ENCODE measurements at places on chromosomes 6 and 20.

DNA sequence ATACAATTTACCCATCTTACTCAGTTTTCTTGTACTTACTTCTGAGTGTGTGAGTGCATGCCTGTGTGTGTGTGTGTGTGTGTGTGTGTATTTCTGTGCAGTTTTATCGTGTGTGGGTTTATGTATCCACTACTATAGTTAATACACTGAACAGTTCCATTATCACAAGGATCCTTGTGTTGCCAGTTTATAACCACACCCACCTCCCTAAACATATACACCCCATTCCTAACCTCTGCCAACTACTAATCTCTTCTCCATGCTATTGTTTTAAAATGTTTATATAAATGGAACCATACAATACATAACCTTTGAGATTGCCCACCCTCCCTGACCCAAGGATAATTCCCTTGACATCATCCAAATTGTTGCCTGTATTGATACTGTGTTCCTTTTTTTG is 18.7 kb downstream of the POFUT1 start:
- no peak for DNase-seq

DNA sequence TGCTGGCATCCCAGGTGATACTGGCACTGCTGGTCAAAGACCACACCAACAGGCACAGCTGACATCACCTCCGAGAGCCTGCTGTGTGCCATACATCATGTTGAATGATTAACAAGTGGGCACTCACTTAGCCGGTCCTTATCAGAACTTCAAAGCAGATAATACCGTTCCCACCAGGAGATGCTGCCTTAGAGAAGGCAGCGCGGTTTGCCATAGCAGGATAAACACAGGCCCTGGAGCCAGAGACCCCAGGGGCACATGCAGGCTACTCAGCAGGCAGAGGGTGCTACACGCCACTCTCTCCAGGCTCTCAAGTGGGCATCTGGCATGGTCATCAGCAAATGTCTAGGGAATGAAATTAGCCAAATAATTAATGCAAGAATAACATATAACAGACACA is 86.5 kb upstream of the CST7 start:
- DNase-seq: no peak

DNA sequence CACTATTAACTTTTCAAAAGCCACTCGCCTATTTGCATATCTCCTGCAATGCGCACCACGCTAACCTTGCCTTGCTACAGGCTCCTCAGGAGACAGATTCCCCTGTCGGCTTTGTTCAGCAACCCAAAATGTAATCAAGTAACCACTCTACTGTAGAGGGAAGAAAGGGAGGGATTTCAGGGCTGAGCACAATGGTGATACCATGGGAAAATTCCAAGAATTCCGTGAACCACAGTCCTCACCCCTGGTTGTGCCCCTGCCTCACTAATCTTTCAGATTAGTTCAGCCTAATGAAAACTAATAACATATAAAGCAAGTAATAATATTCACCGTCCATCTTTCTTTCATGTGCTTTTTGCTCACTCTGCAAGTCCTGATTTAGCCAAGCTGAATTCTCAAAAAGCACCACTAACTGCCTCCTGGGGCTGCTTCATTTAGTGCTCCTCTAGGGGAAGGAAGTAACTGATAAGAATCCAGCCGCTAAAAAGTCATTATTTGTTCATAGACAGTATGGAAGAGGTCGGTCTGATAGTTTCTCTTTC is 6.6 kb downstream of the CITED2 start:
- no peak for DNase-seq

GRCh38 chr6:117188627-117189201 is 76.6 kb upstream of the VGLL2 start:
- DNase-seq: no peak

DNA sequence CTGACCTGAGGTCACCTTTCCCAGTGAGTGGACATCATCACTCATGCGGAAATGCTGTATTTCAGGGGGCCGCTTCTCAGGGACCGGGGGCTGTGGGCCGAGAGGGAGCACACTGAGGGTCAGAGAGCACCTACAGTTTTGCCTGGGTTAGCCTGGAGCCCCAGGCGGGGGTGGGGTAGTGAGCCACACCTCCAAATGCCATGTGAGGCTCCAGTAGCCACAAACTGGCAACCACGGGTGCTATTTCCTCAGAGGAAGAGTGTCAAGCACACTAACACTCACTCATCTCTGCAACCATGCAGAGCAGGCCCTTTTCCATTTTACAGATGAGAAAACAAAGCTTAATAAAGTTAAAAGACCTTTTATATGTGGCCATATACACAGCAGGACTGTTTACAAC is 4.7 kb downstream of the EHMT2 start:
- no peak for DNase-seq

DNA sequence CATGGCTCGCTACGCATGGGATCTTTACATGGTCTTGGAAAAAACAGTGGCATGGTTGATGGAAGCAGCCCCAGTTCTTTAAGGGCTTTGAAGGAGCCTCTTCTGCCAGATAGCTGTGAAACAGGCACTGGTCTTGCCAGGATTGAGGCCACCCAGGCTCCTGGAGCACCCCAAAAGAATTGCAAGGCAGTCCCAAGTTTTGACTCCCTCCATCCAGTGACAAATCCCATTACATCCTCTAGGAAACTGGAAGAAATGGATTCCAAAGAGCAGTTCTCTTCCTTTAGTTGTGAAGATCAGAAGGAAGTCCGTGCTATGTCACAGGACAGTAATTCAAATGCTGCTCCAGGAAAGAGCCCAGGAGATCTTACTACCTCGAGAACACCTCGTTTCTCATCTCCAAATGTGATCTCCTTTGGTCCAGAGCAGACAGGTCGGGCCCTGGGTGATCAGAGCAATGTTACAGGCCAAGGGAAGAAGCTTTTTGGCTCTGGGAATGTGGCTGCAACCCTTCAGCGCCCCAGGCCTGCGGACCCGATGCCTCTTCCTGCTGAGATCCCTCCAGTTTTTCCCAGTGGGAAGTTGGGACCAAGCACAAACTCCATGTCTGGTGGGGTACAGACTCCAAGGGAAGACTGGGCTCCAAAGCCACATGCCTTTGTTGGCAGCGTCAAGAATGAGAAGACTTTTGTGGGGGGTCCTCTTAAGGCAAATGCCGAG is 78.2 kb downstream of the ASXL1 start:
- DNase-seq: no peak

GRCh38 chr6:136304410-136304809 is 14.8 kb upstream of the BCLAF1 start:
- DNase-seq: no peak

GRCh38 chr20:44030394-44030793 is 115.7 kb downstream of the TOX2 start:
- no peak for DNase-seq

- no peak for DNase-seq
Observed at GRCh38 chr6:36851626-36852025, 12.4 kb upstream of the CPNE5 start.

DNA sequence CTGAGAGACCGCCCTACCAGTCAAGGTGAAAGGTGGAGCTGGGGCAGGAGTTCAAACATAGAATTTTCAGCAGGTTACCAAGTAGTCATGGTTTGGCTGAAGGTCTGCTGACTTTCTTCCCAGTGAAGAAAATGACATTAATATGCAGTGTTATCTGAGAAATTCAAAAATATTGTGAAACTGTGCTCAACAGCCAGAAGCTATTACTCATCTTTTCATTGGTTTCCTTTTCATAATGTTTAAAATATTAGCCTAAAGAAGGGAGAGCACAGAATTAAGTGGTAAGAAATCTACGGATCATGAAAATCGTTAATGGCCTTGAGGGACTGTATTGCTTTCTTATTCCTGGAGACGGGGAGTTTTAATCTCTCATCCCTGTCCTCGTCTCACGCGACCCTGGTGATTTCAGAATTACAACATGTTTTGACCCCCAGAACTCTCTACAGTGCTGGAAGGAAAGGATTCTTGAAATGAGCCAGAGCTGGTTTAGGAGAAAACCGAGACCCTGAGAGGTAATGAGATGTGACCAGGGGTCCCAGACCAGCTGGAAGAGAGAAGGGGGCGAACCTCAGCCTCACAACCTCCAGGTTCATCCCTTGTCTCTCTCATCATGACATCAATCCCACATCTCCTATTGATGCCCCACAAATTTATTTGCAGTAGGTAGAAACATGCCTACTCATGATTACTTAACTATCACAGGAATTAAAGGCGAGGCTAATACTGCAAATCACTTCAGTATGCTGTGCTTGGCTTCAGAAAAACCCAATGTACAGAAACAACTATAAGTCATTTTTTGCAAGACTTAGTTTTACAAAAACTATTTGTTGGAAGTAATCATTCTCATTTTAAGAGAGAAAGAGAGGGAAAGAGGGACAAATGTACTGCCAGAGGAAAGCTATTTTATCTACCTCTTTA is 209.5 kb downstream of the FNDC1 start:
- DNase-seq: no peak

DNA sequence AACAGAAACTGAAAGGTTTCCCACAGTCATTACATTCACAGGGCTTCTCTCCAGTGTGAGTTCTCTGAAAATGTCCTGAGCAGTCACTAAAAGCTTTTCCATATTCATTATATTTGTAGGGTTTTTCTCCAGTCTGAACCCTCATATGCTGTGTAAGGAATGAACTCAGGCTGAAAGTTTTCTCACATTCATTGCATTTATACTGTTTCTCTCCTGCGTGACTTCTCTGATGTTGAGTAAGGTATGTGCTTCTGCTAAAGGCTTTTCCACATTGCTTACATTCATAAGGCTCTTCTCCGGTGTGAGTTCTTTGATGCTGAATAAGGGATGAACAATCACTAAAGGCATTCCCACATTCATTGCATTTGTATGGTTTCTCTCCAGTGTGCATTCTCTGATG is 29.8 kb upstream of the ZNF391 start:
- no peak for DNase-seq

DNA sequence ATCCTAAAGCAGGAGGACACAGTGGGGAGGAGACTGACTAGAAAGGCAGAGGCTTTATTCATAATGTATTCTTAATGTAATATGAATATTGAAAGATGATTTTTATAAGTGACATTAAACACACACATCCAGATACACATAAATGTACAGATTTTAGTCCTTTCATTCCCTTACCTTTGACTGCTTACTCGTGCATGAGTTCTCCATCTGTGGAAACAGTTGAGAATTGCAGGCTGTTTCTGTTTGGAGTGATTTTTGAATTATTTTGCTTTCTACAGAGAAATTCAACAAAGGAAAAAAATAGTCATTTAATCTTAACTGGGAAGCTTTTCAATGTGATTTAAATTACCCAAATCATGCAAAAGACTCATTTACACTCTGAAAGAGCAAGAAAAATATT is 136.5 kb downstream of the RIMS1 start:
- no peak for DNase-seq

DNA sequence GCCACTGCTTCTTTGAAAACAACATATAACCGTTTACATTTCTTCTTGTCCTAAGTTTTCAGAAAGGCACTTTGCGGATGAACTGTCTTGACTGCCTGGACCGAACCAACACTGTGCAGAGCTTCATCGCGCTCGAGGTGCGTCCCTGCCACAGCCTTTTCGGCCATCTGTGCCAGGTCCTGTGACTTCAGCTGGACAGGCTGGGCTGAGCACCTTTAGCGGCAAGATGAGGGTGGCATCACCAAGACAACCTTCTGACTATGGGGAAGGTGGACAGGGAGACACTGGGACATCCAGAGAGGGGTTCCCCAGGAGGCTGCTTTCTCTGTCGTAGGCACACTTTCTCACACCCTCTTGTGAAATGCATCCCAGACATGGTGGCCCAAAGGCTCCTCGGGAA is 82.1 kb downstream of the SYNJ2 start:
- no peak for DNase-seq

DNA sequence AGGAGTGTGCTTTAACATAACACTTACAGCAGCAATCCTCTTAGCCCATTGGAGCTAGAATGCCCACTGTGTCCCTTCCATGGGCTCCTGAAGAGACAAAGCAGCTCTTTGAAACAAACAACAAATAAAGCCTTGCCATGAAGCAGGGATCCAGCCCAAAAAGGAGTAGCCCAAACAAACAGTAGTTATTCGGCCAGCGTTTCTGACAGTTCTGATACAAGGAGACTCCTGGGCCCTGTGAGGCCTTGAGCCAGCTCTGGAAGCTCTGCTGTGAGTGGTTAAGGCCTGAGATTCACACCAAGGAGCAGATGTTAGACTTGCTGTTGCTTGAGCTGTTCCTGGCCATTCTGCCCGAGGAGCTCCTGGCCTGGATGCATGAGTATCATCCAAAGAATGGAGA is 16.9 kb upstream of the ZSCAN16 start:
- DNase-seq: no peak

DNA sequence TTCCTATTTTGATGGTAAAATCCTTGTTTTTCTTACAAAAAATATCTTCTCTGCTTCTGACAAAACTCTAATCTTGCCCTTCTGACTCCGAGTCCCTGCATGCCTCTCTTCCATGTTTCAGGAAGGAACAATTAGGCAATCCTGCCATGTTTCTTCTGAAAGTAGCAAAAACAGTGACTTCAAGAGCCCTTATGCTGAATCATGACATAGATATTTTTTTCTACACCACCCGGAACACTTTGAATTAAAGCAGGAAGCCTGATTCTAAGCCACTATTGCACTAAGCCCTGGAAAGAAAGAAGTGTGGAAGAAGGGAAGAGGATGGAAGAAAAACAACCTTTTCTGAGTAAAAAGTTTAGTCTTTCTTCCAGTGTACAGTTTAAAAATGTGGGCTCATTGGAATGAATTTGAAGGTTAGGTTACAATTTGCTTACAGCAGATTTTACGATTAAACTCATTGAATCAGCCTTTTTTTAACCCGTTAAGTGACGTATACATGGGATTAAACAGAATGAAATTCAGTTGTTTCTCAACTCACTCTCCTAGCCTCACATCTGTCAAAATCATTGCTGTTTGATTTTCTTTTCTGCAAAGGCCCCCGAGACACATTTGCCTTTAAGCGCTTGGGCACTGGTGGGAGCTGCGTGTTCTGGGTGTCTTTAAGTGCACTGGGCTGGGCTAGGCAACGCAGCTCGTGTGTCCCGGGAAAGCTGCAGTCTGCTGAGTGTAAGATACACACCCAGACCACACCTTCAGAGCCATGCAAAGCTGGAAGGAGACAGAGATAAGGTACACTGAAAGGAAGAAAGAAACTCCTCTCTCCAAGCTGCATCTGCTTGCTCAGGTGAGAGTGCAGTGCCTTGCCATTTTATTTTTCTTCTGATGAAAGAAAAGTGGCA is 159.4 kb upstream of the CITED2 start:
- no peak for DNase-seq

DNA sequence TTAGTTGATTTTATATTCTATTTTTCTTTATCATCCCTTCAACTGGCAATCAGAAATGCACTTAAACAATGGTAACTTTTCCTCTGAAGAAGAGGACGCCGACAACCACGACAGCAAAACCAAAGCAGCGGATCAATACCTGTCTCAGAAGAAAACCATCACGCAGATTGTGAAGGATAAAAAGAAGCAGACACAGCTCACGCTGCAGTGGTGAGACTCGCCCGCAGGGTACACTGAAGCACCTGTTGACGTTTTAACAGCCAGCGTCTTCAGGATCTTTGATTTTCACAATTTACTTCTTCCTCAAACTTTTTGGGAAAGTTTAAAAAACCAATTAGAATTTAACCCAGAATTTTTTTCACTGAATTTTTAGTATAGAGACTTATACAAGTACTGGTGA is 701 bp downstream of the RFX6 start:
- DNase-seq: no peak

DNA sequence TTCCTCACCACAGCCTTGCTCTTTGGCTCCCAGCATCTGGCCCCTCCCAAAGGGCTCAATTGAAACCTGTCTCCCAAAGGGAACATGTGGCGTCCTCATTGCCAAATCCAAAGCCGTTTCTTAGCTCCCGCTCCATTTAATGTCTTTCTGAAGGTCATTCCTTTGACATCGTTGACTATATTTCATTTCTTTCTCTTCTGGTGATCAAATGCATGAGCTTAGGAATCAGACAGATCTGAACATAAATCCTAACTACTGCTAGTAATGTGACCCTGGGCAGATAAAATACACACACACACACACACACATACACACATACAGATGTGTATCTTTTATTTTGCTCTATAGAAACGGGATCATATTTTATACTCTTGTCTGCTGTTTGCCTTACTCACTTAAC is 964.7 kb upstream of the FLRT3 start:
- DNase-seq: no peak

Measured in hindlimb muscle (tissue), 1 donor.